ENCODE measurements at places on chromosomes 5 and 9.

DNA sequence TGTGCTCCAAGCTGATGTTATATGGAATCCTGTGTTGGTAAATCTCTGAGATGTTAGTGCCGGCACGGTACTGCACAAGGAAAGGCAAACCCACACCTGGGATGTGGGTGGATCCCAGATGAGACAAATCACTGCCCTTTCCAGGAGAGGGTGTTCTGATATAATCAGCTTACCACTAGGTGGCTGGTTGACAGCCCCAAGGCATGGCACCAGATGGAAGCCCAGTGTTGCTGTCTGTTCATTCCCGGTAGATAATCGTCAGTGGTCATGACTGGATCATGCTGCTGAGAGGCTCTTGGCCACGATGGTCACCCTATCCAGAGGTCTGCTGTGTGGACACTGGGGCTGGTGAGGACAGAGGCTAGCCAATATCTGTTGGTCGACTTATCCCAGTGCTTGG is 184.0 kb downstream of the CACNA1B start:
- no peak for DNase-seq

DNA sequence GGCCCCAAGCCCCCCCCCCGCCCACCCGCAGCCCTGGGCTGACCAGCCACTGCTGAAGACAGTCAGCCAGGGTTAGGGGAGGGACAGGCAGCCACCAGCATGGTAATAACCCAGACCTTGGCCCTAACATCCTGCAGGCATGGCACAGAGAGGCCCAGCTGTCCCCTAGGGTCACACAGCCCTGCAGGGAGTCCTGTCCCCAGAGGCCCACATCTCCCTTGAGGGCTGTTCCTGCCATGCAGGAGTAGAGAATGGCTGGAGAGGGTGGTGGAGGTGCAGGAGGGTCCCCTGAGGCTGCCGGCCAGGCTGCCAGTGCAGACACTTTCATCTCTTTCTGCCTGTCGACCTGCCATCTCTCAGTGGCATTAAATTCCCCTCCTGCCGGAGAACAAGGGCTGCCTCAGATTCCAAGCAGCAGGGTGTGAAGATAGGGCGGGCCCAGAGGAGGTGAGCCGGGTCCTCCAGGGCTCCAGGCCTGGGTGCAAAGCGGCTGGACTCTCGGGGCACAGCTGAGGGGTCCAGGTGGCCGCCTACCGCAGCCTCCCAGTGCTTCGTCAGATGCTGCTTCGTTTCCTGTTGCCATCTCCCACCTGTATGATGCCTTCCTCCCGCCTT is 40.0 kb downstream of the CXXC5 start:
- peak; percentile 50 for DNase-seq

DNA sequence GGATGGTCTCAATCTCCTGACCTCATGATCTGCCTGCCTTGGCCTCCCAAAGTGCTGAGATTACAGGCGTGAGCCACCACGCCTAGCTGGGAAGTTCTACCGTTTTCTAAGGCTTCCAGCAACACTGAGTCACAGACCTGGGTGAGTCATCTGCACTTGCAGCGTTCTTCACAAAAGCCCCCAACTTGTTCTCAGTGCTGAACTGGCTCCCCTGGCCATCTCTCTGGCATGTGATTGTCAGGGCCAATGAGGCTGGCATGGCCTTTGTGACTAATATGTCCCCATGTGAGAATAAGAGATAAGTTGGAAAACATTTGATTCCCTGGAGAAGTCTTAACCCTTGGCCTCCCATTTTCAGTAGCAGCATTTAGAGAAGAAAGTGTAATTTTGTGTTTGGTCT is 124.4 kb downstream of the WDR41 start:
- DNase-seq = no peak

DNA sequence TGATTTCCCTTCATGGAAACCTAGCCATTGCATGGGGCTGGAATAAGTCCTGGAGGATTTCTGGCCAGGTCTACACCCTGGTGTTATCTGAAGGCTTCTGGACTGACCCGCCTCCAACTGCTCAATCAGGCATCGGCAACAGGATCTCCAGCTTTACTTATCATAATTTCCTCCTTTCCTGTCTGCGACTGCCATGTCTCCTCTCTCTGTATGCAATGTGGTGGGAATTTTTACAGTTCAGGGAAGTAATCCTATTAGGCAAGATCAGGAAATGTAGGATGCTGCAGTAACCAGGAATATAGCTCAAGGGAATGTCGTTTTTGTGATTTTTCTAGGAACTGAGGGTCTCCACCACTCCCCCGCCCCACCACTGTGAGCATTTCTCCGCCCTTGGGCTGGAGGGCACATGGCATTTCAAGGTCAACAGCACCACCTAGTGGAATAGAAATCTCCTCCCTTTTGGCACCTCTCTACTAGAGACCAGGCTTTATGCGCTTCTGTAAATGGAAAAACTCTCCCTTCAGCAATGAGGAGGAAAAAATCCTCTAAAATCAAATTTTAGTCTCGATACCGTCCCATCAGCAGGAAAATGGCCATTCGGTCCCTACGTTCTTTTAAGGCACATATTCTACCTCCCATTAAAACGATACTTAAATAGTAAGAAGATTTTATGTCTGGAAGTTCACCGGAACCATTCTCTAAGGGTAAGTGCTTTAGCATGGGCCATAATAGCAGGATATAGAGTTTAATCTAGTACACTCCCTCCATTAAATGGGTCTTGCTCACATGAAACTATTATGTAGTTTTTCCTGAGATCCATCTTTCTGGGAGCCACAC is 93.0 kb downstream of the YTHDC2 start:
- DNase-seq = peak; percentile 84

GRCh38 chr5:17204133-17204489 is 13.3 kb upstream of the BASP1 start:
- no peak for DNase-seq

DNA sequence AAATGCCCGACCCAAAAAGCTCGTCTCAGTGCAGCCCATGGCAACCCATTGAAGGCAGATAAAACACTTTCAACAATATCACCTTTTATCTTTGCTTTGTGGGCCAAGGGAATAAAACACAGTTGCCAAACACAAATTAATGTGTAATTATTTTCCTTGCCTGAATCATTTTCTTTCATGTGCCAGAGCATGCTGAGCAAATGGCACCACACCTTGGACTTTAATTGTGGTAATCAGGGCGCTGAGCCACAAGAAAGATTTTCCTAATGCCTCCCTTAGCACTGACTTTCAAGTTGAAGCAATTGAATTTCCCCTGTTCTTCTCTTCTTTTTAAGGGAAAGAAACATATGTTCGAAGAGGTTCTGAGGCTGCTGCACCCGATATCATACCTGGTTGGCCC is 297.1 kb upstream of the MSX2 start:
- no peak for DNase-seq

DNA sequence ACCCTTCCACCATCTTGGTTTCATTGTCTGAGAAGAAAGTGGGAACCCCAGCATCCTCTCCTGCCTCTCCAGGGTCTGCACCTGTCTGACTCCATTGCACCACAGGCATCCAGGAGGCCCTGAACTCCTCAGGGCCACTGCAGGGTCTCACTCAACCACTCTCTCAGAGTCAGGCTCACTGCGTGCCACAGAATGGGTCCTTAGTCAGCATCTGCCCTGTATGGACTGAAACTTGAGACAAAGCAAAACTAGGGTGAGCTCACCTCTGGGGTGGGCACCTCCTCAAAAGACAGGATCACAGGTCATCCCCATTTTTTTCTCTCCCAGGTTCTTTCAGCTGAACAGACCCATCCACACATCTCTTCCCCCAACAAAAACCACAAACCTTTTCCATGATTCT is 59.2 kb upstream of the CPEB4 start:
- no peak for DNase-seq

DNA sequence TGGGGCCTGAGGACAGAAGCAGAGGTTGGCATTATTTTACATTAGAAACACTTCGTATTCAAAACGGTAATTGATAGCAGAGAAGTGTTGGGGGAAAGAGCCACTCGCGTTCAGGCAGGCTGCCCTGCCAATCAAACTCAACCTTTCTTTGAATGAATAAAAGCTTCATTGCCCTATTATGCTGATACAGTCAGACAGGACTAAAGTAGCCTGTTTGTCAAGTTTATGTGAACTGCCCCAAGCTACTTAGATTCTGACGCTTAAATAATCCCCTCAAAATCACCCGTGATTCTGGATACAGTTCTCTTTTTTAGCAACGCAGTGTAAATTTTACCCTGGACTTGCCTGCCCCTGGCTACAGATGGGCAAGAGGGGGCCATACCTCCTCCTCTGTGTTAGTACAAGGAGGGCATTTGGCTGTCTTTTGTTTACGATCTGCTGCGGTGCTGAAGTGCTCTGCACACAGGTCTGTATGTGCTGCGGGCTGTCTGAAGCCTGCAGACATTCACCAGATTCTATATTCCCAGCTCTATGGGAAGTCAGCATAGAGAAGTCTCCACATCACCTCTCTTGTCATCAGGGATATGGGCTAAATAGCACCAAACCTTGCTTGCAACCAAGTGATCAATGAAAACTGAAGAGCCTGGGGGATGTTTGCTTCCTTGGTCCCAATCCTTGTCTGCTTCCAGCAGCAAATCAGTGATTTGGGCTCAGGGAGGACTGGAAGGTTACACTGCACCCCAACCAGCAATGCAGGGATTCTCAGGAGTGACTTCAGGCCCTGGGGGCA is 218.4 kb downstream of the EBF1 start:
- peak; percentile 44 for DNase-seq

GRCh38 chr5:171442287-171443042 is 23.0 kb downstream of the FGF18 start:
- no peak for DNase-seq

DNA sequence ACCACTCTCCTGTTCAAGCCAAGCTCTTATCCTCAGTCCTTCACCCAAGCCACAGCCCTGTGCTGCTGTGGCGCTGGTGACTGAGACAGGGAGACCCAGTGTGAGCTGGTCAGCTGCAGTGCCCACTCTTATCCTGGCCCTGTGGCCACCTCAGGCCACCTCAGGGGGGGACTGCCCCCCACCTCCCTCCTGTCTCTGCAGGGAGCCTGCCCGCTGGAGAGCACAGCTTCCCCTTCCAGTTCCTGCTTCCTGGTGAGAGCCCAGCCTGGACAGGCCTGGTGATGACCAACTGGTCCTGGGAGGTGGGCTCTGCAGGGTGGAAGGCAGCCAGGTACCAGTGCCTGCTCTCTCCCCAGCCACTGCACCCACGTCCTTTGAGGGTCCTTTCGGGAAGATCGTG is 5.5 kb upstream of the EHMT1 start:
- DNase-seq = no peak

GRCh38 chr9:7454624-7455023 is 345.0 kb downstream of the DMAC1 start:
- DNase-seq = no peak

DNA sequence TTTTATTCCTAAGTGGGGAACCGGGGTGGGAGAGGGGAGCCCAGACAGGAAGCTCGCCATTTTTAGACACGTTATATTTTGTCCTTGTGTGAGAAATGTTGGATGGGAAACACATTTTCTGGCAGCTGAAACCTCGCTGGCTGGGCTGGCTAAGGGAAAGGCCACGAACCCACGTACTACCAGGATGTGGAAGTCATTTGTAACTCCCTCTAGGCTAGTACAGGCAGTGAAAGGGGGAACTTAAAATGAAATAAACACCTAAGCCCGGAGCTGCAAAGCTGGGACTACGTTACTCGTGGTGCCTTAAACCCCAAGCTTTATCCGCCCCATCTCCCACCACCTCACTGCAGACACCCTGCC is 42.5 kb downstream of the TMEM174 start:
- no peak for DNase-seq

DNA sequence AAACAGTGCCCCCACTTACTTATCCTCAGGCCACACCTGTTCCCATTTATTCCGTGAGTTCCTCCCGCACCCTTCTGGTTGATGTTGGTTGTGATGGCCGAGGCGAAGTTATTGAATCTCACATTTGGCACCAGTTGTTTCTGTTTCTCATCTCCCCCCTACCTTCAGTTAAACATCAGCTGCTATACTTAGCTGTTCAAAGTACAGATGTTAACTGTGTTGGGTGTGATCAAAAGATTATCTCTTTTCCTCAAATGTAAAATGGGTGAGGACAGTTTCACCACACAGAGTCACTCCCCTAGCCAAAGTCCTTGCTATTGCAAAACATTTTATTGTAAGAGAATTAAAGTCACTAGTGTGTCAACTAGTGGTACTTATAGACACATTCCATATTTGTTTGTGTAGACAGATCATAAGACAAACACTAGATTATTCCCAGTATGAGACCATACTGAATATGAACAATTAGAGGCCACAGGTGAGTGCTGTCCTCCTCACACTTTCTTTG is 43.2 kb upstream of the PRSS3 start:
- no peak for DNase-seq

DNA sequence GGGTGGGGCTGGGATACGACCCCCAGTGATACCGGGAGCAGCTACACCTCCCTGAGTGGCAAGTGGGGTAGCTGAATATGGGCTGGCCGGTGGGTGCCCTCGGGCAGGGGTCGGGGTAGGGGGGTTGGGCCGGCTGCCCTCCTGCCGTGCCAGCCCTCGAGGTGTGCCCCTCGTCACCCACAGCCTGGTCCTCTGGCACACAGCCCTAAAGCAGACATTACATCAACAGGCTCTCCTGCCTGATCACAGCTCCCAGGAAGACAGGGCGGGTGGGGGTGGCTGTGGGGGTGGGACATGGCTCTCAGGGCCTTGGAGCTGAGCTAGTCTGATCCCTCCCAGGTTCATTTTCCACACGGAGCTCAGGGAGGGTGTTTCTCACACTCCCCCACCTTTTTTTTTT is 23.2 kb downstream of the FBXW5 start:
- DNase-seq = no peak

DNA sequence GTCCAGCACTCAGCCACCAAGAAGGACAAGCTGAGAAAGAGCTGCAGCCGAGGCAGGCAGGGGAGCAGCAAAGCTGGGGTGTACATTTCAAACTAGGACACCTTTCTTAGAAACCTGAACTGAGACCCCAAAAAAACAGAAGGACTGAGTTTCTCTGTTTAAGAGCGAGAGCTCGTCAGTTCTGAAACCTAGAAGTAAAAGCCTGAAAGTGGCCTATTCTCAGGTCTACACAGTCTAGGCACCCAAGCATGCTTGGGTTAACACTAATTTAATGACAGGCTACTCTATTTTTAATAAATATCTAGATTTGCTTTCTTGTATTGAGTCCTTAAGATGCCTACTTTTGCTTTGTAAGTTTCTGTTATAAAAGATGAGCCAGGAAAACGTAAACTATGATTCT is 49.0 kb upstream of the TLE4 start:
- no peak for DNase-seq

DNA sequence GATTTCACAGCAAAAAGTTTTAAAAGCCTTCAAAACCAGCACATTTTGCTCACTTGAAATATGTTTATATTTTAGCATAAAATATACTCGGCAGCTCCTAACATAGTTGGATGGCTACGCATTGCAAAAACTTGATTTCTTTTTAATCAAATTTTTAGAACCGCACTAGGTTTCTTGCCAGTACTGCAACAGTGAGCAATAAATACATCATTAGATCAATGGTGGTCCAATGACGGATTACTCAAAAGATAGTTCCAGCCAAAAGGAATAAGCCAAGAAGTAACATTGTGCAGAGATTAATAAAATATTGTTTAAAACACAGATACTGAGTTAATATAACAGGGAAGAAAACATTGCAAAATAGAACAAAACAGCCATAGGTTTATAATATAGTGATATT is 5.5 kb downstream of the MARCHF3 start:
- DNase-seq = no peak

GRCh38 chr9:97892421-97892820 is 29.9 kb downstream of the TRMO start:
- DNase-seq = no peak
